Stimulated activated CD8-positive, alpha-beta memory T cell treated with anti-CD3 and anti-CD28 coated beads, Interleukin-4, amount 100 ng/mL, for 1 hour (primary cell): ENCODE measurements at places on chromosomes 11 and 22.

- no peak for DNase-seq
Measured at GRCh38 chr11:3775736-3776406, 21.5 kb downstream of the NUP98 start.

DNA sequence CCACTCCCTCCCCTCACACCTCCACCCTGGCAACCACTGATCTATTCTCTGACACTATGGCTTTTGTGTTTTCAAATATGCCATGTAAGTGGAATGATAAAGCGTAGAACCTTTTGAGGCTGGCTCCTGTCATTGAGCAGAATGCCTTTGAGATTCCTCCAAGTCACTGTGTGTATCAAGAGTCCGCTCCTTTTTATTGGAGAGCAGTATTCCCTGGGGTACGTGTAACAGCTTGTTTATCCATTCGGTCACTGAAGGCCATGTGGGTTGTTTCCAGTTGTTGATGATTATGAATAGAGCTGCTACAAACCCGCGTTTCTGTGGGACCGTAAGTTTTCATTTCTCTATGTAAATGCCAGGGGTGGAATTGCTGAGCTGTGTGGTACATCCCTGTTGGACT is 10.3 kb downstream of the TP53I11 start:
- no peak for DNase-seq

GRCh38 chr22:44279069-44279360 is 33.7 kb downstream of the SHISAL1 start:
- no peak for DNase-seq

DNA sequence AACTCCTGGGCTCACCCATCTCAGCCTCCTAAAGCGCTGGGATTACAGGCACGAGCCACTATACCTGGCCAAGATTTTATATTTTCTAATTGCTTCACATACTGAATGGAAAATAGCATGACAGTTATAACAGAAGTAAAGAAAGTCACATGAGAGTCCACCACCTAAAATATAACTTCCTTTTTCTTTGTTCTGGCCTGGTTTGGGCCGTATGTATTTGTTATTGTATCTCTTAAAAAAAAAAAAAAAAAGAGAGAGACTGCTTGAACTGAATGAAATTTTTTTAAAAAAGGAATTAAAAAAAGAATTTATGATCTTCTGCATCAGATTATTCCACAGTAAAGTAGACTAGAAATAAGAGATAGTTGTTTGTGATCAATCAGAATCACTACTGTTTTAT is 86.0 kb upstream of the GRIK4 start:
- no peak for DNase-seq

GRCh38 chr11:116871248-116871647 is 33.8 kb upstream of the APOA1 start:
- no peak for DNase-seq

- DNase-seq = no peak
Measured at GRCh38 chr11:63666874-63667273, 4.3 kb downstream of the ATL3 start.

GRCh38 chr11:1515082-1516060 is 28.8 kb upstream of the MOB2 start:
- peak; percentile 53 for DNase-seq

DNA sequence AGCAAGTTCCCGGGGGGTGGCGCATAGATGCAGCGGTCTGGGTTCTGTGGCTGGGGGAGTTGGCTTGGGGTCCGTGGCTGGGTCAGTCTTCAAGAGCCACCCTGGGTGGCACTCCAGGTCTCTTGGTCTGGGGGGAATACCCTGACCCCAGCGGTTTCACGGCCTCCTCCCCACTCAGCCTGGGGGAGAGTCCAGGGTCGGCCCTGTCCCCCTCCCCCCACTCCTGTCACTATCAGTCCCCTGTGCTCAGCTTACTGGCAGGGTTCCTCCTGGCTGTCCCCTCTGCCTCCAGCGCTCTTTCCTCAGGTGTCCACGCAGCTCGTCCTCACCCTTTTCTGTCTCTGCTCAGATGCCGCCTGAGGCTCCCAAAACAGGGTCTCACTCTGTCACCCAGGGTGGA is 68.5 kb upstream of the PARVG start:
- DNase-seq = no peak

GRCh38 chr11:70468256-70469195 is 70.2 kb downstream of the CTTN start:
- DNase-seq = no peak

- no peak for DNase-seq
Measured at GRCh38 chr22:49036513-49036912, 791.2 kb downstream of the BRD1 start.

DNA sequence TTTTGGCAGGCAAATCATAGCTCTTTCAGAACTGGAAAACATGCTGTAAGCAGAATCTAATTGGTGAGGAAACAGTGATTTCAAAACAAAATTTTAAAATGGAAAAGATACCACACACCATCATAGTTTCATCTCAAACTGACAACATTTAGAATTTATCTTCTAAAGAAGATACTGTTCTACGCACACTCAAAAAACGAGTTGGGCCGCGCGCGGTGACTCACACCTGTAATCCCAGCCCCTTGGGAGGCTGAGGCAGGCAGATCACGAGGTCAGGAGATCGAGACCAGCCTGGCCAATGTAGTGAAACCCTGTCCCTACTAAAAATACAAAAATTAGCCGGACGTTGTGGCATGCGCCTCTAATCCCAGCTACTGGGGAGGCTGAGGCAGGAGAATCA is 44.2 kb upstream of the ADSL start:
- no peak for DNase-seq

GRCh38 chr22:43829904-43830851 is 18.1 kb upstream of the EFCAB6 start:
- no peak for DNase-seq

DNA sequence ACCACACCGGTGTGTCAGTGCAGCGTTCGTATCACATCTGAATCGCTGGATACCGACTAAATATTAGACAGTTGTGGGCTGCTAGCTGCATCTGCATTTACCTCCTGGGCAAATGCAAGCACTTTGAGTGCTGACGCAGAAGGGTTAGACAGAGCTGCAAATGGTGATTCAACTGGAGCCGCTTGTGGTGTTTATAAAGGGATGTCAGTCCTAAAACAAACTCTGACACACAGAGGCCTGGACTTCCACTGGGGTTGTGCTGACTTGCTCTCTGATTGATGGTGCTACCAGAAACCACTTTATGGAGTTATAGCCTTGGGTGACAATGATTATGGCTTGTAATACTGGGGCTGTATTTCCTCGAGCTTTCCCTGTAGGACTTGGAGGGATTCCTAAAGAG is 374.4 kb downstream of the NTM start:
- DNase-seq = no peak

DNA sequence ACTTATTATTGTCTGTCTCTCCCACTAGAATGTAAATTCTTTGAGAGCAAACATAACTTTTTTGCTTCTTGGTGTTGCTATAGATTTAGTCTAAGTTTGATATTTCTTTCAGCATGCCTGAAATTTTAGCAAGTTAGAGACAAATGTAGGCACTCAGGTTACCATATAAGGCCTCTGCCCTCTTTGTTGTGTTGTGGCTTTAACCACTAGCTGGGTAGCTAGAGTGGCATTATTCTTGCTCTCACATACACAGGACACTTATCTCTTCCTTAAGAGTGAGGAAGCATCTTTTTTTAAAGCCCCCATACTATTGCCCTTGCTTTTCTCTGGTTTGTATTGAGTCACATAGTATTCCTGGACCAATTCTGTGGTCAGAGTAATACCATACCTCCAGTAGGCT is 11.2 kb downstream of the ZBED5 start:
- DNase-seq = no peak

- DNase-seq = peak; percentile 33
Measured at GRCh38 chr11:33257897-33258630, 883 bp downstream of the HIPK3 start.

DNA sequence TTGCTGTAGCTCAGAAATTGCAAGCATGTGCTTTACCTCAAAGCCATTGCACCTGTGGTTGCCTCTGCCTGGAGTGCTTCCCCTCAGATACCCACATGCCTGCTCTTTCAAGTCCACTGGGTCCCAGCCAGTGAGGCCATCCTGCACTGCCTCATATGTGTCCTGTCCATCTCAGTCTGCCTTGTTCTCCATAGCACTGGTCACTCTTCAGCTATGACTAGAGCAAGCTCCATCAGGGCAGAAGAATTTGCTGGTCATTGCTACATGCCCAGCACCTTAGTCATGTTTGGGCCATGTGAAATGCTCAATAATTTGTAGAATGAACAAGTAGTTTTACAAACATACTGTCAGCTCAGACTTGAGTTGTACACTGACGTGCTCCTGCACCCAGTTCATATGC is 64.4 kb upstream of the HORMAD2 start:
- no peak for DNase-seq

DNA sequence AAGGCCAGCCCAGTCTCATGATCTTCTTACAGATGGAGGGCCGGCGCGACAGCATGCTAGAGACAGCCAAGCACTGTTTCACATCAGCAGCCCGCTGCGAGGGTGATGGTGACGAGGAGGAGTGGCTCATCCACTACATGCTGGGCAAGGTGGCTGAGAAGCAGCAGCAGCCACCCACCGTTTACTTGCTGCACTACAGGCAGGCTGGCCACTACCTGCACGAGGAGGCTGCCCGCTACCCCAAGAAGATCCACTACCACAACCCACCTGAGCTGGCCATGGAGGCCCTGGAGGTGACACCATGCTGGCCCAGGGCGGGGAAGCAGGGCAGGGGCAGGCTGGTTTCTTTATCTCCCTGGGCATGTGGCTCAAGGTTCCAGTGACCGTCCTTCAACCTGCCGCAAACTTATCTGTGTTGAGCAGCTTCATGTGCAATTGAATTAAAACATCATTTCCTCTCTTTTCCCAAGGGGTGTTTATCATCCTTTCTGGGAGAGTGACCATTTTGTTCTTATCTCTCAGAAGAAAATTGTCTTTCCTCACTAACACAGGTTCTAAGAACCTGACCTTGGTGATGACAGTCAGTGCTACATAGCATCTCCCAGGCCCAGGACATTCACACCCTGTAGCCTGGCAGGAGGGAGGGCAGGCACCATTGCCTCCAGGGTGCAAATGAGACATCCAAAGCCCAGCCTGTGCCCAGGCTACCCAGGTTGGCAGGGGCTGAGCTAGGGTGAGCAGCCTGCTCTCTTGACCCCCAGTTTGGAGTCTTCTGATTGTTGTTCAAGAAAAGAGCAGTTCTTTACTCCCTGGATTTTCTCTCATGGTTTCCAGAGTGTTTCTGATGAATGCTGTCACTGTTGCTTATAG is 80.7 kb downstream of the CABIN1 start:
- no peak for DNase-seq

- DNase-seq = no peak
Measured at GRCh38 chr22:40953471-40953870, 2.3 kb downstream of the RBX1 start.

- DNase-seq = no peak
Measured at GRCh38 chr11:117950301-117950700, 21.1 kb upstream of the TMPRSS13 start.

- DNase-seq = no peak
Measured at GRCh38 chr11:109209572-109209971, 212.4 kb upstream of the C11orf87 start.

- no peak for DNase-seq
Measured at GRCh38 chr11:16793009-16793408, 54.6 kb downstream of the C11orf58 start.

GRCh38 chr11:102422817-102423712 is 29.5 kb downstream of the TMEM123 start:
- no peak for DNase-seq

GRCh38 chr11:32580967-32581366 is 2.7 kb upstream of the EIF3M start:
- DNase-seq = no peak
